ENCODE measurements at places on chromosomes 11 and 22.

- DNase-seq = peak; percentile 31
Observed at GRCh38 chr11:3169255-3170043, 4.3 kb upstream of the OSBPL5 start.

GRCh38 chr11:67271541-67272284, 5.4 kb downstream of the GRK2 start:
- DNase-seq = no peak

DNA sequence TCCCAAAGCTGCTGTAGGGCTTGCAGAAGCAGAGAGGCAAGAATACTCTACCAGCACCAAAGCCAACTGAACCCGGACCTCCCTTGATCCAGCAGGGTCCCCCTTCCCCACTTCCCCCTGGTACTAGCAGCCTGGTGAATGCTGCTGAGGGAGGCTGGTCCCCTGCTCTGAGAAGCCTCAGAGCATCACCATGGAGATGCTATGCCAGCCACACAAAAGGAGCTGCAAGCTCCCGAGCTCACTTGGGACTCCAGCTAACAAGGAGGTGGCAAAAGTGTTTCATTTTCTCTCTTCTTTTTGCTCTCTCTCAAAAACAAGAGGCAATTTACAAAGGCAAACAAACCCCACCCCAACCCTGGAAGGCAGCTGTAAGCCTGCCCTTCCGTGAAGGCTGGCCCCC, 509.8 kb downstream of the BUD13 start:
- no peak for DNase-seq

DNA sequence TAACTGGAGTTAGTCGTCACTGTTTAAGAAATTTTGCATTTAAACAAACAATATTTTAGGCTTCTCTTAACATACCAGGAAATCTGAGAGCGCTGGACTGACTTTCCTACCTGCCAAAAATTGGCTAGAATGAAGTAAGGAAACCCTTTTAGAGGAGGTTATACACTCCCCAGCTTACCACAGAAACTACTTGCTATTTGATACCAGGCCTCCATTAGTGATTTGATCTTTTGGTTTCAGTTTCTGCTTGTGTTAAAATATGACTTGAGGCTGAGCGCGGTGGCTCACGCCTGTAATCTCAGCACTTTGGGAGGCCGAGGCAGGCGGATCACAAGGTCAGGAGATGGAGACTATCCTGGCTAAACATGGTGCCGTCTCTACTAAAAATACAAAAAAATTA, 419.9 kb downstream of the LRRC4C start:
- DNase-seq = no peak

GRCh38 chr11:16148301-16148931, 207.9 kb downstream of the SOX6 start:
- no peak for DNase-seq

Data from A549 (cell line).